Activated naive CD4-positive, alpha-beta T cell (primary cell): ENCODE measurements at places on chromosomes 2 and 18.

DNA sequence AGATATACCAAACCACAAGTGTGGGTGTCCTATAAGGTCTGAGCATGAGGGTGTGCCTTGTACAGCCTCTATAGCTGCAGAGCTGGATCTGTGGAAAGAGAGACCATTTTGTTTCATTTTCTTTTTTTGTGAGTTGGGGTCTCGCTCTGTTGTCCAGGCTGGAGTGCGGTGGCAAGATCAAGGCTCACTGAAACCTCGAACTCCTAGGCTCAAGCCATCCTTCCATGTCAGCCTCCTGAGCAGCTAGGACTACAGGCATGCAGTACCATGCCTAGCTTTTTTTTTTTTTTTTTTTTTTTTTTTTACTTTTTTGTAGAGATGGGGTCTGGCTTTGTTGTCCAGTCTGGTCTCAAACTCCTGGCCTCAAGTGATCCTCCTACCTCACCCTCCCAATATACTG, 10.7 kb downstream of the KIF3C start:
- DNase-seq = no peak

DNA sequence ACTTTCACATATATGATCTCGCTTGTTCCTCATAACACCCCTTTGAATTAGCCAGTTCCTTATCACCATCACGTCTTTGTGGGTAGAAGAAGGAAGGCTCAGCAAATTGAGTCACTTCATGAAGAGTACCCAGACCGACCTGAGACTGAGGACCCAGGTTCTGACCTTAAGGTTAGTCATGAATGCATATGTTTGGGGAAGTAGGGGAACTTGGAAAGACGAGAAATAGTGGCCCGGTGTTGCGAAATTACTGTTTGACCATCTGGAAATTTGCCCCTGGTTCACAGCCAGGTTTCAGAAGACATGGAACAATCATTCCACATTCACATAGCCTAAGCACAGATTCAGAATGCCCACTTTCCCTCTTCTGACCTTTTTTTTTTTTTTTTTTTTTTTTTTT, 59.8 kb downstream of the MEIS1 start:
- no peak for DNase-seq

- DNase-seq = no peak
Observed at GRCh38 chr2:221388891-221389290, 183.2 kb downstream of the EPHA4 start.

GRCh38 chr2:113089916-113090315, 22.1 kb downstream of the IL1F10 start:
- no peak for DNase-seq

DNA sequence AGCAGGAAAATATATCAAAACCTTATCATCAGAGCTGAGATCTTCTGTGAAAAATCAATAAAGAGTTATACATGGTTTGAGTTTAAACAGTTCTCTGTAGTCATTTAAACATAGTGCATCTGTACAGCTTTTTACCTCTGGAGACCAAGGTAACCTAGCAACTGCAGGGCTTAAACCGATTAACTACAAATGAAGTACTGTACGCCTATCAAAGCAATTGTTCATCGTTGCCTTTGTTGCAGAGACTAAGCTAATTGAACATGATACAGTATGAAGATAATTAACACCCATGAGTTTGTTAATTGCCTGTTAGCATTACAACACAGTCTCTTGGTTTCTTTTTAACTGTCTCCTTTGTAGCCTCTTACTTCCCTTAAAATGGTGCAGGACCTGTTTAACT, 147.9 kb downstream of the LNPK start:
- no peak for DNase-seq

GRCh38 chr2:168787782-168788376, 14.6 kb upstream of the NOSTRIN start:
- no peak for DNase-seq

DNA sequence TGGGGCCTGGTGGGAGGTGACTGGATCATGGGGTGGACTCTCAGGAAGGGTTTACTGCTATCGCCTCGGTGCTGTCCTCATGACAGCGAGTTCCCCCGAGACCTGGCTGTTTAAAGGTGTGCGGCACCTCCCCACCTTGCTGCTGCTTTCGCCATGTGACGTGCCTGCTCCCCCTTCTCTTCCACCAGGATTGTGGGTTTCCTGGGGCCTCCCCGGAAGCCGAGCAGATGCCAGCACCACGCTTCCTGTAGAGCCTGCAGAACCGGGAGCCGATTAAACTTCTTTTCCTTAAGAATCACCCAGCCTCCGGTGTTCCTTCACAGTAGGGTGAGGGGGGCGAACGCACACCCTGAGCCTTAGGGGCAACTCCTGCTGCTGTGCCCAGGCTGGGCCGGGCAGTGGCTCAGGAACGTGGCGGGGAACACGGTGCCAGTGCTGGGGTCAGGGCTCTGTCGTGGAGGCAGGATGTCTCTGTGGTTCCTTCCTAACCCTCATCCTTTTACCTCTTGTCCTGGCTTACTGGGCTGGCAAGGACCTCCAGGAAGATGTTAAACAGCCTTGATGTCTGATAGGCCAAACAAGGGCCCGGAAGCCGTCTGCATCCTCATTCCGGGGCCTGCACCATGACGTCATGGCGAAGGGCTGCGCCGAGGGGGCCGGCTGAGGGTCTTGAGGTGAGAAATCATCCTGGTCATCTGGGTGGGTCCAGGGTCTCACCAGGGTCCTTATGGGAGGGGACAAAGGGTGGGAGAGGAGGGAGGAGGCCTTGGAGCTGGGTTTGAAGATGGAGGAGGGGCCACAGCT, 12.7 kb downstream of the NEU4 start:
- no peak for DNase-seq

DNA sequence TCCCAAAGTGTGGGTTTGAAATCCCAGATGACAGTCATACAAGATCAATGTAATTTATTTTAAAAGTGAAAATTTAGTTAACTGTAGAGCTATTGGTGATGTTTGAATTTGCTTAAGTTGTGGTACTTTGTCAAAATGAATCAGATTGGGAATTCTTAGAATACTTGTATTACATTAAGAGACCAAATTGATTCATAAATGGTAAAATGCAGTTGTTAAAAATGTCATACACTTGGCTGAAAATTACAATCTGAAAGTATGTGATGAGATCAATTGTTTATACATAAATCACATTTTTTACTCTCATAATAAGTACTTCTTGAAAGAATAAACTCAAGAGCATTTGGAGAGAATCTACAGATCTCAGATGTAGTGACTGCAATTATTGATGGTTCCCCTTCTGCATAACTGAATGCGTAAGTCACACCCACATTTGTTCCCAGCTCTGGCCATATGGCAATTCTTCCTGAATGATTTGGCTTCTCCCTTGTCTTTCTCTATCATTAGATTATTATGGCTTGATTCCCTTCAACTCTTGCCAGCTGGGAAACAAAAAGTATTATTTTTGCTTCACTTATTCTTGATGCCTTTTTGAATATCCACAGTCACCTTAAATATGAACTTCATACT, 558.5 kb downstream of the CPS1 start:
- DNase-seq = no peak

GRCh38 chr2:102286041-102286440, 25.3 kb upstream of the IL1RL1 start:
- no peak for DNase-seq

- no peak for DNase-seq
Observed at GRCh38 chr2:5982903-5983265, 290.7 kb downstream of the SOX11 start.

- no peak for DNase-seq
Observed at GRCh38 chr2:223415071-223415470, 187.1 kb downstream of the SCG2 start.

DNA sequence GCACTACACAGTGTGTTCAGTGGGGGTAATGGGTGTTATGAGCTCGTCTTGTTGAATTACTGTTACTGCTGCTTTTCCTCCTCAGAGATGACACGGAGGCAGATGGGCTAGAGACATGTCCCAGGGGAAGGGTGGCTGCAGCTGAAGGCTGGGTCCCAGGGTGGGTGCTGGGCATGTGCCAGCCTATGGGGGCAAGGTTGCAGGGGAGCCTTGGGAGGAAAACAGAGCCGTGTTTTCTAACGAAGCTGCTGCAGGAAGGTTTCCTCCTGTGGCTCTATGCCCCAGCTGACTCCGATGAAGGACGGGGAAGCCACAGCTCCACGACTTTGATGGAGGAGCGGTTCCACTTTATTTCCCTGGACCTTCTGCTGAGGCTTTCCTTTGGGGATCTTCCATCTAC, 42.4 kb downstream of the ASB18 start:
- DNase-seq = no peak

- DNase-seq = no peak
Observed at GRCh38 chr2:10517351-10518043, 69.4 kb upstream of the ODC1 start.

GRCh38 chr2:208466920-208467298, 60.3 kb downstream of the PTH2R start:
- DNase-seq = no peak

DNA sequence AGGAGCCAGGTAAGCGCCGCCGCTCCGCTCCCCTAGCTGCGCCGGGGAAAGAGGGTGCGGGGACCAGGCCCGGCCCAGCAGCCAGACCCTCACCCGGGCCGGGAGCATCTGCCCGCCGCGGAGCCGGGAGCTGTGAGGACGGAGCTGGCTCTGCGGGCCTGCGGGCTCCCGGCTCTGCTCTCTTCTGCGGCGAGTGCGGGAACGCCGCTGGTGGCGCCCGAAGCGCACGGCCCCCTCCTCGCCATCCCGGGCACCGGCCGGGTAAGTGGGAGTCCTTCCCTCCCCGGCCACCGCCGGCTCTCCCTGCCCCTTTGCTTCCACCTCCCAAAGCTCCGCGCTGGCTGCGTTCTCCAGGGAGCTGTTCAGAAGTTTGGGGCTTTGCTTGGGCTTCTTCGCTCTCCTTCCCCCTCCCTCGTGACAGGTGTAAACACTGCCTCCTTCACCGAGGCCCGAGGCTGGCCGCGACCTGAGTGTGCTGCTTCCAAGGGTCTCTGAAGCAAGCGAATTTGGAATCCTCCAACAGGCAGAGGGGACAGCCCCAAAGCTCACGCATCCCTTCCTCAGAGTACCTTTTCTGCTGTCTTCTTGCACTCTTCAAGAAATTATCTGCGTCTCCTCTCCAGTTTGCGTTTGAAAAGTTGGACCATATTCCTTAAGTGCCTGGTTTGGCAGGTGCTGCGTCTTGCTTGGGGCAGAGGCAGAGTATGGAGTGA, 632 bp downstream of the AFTPH start:
- DNase-seq = peak; percentile 27

- DNase-seq = no peak
Observed at GRCh38 chr2:23385748-23386338, 864 bp downstream of the KLHL29 start.

DNA sequence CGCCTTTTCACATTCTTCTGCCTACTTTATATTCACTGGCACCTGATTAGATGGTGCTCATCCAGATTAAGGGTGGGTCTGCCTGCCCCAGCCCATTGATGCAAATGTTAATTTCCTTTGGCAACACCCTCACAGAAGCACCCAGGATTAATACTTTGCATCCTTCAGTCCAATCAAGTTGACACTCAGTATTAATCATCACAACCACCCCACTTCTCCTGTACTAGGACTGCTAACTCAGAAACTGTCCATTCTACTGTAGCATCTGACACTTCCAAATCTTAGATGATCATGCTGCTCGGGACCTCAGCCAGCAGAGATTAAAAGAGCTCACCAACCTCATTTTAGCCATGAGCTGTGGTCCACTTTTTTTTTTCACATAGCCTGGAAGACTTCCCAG, 268.5 kb downstream of the SATB2 start:
- DNase-seq = no peak

GRCh38 chr2:72142570-72143440, 4.9 kb downstream of the CYP26B1 start:
- DNase-seq = no peak

DNA sequence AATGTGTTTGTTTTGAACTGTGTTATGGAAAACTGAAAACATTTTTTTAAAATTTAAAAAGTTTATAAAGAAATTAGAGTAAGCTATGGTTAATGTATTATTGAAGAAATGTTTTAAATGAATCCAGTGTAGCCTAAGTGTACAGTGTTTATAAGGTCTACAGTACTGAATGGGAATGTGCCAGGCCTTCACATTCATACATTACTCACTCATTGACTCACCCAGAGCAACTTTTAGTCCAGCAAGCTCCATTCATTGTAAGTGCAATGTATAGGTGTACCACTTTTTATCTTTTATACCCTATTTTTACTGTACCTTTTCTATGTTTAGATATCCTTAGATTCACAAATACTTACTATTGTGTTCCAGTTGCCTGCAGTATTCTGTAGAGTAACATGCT, 215.1 kb upstream of the THUMPD2 start:
- no peak for DNase-seq

DNA sequence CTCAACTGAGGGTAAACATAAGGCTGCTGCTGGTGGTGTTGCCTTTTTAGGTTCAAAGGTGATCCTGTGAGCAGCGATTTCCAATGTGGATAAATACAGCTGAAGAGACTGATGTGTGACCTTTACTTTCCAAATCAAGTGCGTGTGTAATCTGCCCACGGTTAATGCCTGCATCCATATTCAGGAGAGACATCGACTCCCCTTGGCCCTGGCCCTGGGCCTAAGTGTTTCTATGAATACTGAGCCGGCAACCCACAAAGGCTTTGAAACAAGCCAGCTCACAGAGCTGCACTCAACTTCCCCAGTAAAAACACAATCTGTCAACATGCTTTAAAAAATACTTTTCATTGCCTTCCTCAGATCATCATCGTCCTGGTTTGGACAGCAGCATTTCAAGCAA, 1026.6 kb downstream of the TMEM182 start:
- no peak for DNase-seq

GRCh38 chr2:127573771-127574170, 38.3 kb downstream of the MYO7B start:
- no peak for DNase-seq

DNA sequence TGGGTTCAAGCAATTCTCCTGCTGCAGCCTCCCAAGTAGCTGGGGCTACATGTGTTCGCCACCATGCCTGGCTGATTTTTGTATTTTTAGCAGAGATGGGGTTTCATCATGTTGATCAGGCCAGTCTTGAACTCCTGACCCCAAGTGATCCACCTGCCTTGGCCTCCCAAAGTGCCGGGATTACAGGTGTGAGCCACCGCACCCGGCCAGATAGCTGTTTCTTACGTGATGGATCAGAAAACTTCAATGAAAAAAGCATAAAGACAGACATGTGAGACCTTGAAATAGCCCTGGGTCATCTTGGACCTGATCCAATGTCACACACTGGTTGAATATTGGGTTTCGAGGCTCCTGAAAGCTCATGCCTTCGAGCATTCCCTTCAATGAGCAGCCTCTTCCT, 66.7 kb upstream of the RTN4 start:
- DNase-seq = no peak

GRCh38 chr2:216214768-216215167, 105.6 kb downstream of the XRCC5 start:
- DNase-seq = no peak

- no peak for DNase-seq
Observed at GRCh38 chr2:219591091-219591490, 6.6 kb upstream of the STK11IP start.
